Stimulated activated CD4-positive, alpha-beta T cell treated with anti-CD3 and anti-CD28 coated beads, Interleukin-1b, Interleukin-23, amount 100 ng/mL, for 48 hours (primary cell): ENCODE measurements at places on chromosomes 2 and 18.

DNA sequence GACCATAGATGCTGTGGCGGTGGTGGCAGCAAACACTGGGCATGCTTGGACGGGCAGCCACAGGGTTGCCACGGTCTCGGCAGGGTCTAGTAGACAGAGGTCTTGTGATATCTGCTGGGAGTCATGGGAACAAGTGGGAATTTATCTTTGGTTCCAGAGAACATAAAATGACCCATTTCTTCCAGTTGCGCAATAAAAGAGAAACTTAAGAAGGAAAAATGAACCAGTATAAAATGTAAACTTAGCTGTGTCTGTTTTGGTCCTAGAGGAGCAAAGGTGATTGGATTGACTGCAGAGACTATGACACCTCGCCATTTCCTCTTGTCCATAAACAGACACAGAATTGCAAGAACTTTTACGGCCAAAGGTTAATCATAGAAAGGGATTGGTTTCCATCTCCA lies 132.6 kb upstream of the RBBP8 start:
- no peak for DNase-seq

DNA sequence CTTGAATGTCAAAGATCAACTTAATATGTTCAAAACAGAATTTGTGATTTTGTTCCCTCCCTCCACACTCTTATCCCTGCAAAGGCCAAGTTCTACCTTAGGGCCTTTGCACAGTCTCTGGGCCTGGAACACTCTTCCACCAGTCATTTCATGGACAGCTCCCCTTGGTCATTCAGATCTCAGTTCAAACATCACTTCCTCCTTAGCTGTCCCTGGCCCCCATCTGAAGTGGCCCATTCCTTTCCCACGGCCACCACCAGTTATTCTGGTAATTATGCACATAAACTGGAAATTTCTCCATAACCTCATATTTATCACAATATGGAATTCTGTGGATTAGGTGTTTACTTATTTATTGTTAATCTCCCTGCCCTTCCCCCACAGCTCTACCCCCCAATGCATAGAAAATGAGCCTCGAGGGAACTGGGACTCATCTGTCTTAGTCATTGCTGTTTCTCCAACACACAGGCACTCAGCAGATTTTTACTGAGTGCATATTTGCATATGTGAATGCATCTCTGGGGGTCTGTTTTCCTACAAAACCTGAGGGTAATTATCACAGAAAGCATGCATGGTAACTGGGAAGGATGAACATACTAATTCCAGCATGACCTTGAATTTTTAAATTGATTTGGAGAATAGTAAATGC lies 35.5 kb upstream of the SPTBN1 start:
- no peak for DNase-seq

DNA sequence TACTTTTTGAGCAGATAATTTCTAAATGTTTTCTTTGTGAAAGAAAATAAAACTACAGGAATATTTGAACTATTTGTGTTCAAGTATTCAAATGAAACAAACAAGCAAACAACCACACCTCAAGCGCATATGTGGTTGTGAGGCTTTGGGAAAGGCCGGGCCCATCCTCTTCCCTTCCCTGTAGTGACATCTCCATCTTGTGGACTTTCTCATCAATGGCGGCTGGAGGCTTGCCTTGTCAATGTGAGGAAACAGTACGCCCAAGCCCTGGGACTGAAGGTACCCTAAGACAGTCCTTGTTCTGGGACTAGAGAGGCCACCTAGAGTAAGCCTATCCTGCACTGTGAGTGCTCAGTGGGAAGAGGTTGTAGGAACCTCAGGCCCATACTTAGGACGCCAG lies 166.8 kb downstream of the TPGS2 start:
- no peak for DNase-seq

DNA sequence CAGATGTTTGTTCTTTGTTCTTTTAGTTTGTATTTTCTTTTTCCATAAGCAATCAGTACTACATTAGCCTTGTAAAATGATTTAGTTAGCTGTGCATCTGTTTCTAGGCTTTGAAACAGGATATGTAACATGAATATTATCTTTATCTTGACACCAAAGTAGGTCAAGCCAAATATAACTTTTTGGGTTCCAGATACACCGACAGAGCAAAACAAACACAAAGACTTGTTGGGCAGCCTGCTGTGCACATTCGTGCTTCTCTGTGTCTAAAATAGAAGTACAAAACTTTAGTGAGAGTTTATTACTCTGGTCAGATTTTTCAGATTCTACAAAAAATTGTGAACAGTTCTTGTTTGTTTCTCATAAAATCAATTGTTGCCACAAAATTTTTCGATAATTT lies 1059.3 kb upstream of the GYPC start:
- no peak for DNase-seq

GRCh38 chr2:10289352-10289751 lies 13.4 kb upstream of the HPCAL1 start:
- DNase-seq, result no peak

- DNase-seq, result no peak
Observed at GRCh38 chr2:52632543-52632942, 1135.1 kb upstream of the CHAC2 start.
